ENCODE measurements at places on chromosomes 6 and 20.
A peak's percentile ranks its signal among the peaks of the same experiment; 100 is the strongest.

- peak; percentile 55 for DNase-seq
Observed at GRCh38 chr6:156977527-156978291, 200.5 kb downstream of the ARID1B start.

GRCh38 chr20:33675136-33675959 is 1.1 kb upstream of the NECAB3 start:
- no peak for DNase-seq

DNA sequence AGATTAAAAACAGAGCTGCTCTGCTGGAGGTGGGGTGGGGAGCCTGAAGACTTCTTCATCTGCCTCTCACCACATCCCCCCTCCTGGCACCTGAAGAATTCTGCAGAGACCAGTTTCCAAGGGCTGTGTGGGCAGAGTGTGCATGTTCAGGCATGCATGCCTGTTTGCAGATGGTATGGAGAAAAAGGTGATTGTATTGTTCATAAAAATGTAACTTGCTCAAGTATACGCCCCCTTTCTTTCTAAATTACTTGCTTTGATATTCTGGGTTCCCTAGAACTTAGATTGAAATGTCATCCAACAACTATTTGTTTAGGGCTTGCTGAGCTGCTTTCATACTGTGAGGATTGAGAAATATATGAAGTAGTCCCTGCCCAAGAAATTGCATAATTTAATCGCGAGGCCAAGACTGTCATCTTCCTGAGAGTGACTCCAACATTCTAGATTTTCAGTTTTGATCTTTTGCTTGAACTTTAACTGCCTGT is 83.6 kb downstream of the LCA5 start:
- no peak for DNase-seq

DNA sequence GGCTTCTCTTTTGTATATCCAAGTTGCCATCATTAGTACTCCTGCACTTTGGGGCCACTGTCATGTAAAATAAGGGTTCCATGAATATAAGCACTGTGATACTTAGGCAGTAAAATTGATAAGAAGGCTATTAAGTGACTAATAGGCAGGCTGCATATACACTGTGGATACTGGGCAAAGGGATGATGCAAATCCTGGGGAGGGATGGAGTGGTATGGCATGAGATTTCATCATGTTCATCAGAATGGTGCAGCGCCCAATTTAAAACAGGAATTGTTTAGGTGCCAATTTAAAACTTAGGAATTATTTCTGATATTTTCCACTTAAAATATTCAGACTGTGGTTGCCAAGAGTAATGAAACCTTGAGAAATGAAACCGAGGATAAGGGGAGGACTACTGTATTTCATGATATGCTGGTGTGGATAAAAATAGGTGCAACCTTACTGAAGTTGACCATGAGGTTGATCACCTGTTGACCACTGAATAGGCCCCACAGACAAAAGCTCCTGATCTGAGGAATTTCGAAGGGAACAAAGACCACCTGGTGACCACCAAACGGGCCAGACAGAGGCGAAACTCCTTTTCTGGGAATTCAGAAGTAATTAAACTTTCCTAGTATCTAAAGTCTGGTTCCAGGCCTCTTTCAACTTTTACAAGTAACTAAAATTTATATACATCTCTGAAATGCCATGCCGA is 4.9 kb upstream of the TRIM39 start:
- DNase-seq = no peak

Measured in ACHN (cell line).